ENCODE measurements at places on chromosomes 12 and 14.

DNA sequence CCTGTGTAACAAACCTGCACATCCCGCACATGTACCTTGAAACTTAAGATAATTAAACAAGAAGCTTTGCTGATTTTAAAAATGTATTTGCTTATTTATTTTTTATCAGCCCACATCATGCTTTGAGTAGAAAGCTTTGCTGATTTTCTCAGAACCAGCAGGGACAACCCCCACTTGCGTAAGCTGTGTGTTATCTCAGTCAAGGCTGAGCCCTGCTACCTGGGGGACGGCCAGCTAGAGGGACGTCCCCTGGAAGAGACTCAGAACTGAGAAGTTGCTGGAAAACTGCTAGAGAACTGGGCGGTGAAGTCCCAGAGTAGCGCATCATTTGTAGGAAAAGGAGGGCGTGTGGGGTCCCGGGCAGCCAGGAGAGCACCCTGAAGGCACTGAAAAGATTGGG is 4.1 kb upstream of the PLEK2 start:
- DNase-seq, result no peak

DNA sequence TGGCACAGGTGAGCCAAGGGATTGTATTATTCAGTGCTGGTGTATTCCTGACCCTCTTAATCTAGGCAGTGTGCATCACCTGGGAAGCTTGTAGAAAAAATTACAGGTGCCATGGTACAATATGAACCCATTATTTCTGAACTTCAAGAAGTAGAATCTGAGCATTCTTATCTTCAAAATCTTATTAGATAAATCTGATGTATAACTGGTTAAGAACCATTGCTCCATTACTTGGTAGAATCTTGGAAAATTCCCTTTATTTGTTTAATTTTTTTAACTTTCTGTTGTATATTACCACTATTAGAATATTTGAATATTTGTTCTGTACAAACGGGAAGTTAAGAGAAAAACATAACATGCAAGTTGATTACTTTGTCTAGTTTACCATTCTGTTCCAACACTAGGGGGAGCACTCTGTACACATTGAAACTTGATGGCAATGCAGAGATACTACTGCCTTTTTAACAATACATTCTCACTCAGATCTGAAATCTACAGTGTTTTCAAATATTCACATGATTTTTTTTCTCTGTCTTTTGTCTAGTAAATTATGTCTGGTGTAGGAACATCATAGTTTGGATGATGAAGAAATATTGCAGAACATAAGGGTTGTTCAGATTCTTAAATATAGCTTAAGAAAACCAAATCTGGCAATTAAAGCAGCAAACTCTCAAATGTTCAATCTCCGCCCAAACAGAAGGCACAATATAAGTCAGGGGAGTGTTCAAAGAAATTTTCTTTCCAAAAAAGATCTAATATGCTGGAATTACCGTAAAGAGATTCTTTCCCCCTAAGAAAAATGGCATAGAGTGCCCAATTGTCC is 196.6 kb downstream of the PCNX1 start:
- no peak for DNase-seq

GRCh38 chr12:72234886-72235285 is 37.3 kb upstream of the TRHDE start:
- no peak for DNase-seq

- DNase-seq, result no peak
These were observed 10.9 kb upstream of the PCED1B start for GRCh38 chr12:47068539-47068938.

DNA sequence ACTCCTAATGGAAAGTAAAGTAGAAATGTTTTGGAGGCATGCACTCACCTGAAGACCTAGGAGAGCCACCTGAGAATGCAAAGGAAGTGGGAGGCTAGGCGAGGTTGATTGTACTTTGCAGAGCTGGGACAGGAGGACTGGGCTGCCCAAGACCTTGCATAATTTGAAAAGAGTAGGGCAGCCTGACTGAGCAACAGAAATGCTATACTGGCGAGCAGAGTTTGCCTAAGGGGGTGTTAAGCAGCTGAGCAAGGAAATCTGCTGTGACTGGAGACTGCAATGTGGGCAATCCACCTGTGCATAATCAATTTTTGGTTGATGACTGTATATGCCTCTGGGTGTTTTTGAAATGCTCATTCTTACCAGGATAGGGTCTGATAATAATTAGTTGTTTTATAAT is 834.1 kb downstream of the TRHDE start:
- no peak for DNase-seq

- no peak for DNase-seq
These were observed 14.0 kb upstream of the FBXO33 start for GRCh38 chr14:39446131-39446744.

DNA sequence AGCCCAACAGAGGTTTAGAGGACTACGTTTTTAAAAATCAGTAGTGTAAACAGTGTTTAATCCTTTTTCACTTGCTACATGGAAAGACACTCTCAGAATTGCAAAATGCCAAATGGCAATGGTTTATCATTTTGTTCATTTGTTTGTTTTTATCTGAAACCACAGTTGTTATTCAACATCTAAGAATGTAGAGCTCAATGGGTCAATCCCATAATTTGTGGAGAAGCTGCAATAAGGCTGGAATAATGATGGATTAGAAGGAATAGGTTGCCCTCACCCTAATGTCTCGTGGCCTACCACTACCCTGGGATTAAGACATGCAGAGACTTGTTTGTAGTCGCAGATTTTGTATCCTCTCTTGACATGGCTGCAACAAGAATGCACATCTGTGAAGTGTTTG is 115.7 kb downstream of the LLPH start:
- no peak for DNase-seq

DNA sequence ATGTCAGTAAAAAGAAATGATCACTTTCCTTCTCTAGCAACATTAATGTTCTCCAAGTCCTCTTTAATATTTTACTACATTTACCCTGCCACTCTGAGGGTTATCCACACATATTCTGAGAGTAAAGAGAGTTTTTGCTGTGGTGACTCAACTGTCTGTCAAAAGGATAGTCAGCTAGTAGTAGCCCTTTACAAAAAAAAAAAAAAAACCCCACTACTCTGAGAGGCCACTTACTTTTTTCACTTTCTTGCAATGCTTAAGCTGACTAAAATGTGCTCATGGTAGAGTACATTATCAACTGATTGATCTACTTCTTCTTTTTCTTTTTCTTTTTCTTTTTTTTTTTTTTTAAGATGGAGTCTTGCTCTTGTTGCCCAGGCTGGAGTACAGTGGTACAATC is 27.6 kb upstream of the PPM1A start:
- no peak for DNase-seq

- DNase-seq, result no peak
These were observed 12.5 kb downstream of the PGAM5 start for GRCh38 chr12:132723015-132723763.

- DNase-seq, result no peak
These were observed 101.1 kb downstream of the CRADD start for GRCh38 chr12:93778306-93778705.

- DNase-seq, result no peak
These were observed 129.9 kb downstream of the NTF3 start for GRCh38 chr12:5561846-5562245.

- DNase-seq, result peak; percentile 72
These were observed 28.2 kb upstream of the SMUG1 start for GRCh38 chr12:54216797-54217661.

GRCh38 chr14:68074765-68075381 is 255.3 kb downstream of the RAD51B start:
- DNase-seq, result no peak

- no peak for DNase-seq
These were observed 24.3 kb downstream of the TSPAN9 start for GRCh38 chr12:3101309-3102024.

- DNase-seq, result no peak
These were observed 5.6 kb upstream of the C14orf180 start for GRCh38 chr14:104573930-104574329.

GRCh38 chr14:96049932-96050331 is 10.8 kb downstream of the C14orf132 start:
- DNase-seq, result no peak

DNA sequence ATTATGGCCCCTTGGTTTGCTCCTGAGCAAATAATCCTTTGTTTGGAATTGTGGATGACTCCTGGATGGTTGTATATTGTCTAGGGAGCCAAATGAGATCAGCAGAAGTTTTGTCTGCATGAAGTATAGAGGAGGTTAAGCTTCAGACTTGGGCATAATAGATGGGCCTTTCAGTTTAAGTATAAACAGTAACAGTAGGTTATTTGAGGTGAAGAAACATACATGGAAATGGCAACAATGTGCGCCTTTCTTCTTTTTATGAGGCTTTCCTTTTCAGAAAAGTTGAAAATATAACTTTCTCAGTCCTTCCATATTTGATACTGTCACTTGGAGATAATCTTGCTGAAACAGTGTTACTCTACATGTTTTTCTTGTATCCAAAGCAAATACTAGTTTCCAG is 63.7 kb upstream of the PPP1R12A start:
- no peak for DNase-seq

DNA sequence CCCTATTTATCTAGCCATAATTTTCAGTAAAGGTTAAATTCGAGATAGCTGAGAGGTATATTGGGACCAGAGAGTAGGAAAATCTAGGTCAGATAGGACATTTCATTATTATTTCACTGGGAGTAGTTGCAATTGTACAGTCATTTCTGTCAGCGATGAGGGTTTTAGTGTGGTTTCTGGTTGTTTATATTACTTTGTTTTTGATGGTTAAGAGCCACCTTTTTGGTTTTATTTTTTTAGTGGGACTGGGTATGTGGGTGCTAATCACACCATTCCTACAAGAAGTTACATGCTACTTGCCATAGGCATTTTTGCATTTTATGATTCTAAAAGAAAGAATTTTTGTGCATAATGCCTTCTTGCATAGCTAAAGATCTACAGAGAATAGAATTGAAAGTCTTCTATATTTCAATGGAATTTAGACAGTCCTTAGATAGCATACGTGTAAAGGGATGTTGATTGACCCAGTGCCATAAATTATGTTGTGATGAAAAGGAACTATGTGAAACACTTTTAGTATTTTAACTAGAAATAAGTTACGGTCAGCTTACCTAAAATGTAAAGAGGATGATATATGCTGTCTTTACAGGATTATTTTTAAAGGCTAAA is 85.2 kb downstream of the KTN1 start:
- no peak for DNase-seq

DNA sequence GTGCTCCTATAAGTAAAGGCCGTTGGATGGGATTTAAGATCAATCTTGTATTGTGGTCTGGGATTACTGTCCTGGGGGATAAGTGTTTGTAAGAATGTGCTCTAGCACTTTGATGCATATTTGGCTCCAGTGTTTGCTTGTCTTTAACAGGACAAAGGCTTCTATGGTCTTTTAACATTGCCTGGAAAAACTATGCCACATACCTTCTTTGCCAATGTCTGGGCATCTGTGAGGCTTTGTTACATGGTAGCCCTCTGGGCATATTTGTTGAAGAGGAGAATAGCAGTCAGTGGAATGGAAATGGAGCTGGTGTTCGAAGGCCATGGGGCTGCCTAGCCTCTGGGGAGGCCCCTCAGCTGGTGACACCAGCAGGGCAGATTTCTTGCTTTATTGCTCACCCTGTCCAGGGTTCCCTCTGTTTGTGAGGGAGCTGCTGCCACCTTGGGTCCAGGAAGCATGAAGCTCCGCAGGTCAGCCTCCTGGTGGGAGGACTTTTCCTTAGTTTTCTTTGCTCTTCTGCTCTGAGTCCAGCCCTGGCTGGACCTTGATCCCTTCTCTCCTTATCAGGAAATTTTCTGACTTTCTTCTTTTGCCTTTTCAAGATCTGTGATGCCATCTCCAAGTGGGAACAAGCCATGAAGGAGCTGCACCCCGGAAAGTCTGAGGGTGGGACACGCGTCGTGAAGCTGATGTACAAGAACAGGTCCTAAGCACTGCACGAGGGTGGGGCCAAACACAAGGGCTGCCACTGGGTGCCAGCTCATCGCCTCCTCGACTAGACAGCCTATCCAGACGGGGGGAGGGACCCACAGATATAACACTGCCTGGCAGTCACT is 19.5 kb downstream of the PIGH start:
- DNase-seq, result no peak

DNA sequence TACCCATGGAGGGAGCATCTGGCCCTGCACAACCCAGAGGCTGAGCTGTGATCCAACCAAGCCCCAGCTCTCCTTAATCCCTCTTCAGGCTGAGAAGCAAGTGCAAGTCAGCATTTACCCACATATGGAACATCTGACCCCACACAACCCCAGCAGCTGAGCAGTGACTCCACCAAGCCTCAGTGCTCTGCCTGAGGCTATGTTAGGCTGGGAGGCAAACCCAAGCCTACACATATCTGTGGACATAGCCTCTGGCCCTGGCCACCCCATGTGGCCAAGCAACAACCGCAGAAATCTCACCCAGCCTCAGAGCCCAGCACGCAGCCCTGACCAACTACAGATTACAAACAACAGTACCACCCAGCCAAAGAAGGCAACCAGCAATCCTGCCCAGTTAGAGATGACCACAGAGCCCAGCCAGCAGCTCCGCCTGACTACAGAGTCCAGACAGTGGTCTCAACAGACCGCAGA is 142.8 kb downstream of the NUAK1 start:
- no peak for DNase-seq

GRCh38 chr12:82981150-82981549 is 294.4 kb downstream of the TMTC2 start:
- no peak for DNase-seq

DNA sequence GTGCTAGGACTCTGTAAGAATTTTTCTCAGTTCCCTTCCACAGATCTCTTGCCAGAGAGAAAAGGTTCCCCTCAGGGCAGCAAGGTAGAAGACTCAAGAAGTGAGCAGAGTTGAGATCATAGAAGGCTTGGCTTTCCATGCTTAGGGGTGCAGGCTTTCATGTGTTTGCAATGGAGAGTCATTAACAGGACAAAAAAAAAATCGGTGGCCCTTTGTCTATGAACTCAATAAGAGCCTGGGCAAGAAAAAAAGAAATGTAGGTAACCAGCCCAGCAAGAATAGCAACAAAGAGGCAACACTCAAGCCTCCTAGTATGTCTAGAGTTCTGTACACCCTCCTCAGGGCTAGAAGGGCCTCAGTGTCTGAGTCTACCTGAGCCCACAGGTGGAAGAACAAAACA is 23.4 kb upstream of the LRP6 start:
- no peak for DNase-seq

DNA sequence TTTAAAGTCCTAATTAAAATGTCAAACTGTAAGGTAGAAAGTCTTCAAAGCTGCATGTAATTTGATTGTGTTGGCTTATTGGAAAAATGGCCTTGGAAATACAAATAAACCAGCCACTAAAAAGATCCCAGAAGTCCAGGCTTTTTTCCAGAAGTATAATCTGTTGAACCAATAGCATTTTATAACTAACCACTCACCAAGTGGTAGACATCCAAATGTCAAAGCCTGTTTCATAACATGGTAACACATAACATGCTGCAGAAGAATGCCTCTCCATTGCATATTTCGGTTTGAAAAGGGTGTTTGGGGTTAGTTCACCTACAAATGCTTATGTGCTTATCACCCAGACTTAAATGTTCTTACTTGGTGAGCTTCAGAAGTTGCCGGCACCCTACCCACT is 183.7 kb upstream of the DIO2 start:
- no peak for DNase-seq

DNA sequence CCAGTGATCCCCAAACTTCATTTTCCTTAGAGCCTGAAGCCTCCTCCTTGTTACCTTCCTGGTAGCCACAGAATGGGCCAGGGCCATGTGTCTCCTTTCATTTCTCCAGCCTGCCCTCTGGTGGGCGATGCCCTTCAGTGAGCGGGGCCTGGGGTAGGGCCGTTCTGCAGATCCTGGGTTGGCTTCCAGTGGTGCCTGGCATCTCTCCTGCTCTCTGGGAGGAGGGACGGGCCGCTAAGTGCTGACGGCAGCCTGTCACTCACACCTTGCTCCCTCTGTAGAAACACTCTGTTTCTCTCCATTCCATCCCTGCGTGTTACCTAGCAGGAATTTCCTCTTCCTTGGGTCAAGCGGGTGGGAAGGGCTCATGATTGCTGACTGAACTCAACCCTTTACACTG is 232.1 kb downstream of the CACNA1C start:
- DNase-seq, result no peak

- no peak for DNase-seq
These were observed 384.5 kb downstream of the EMP1 start for GRCh38 chr12:13581031-13581430.

Data from T-helper 22 cell (primary cell).